ENCODE measurements at places on chromosomes 5 and 9. TPM values are rescaled to one million over a fixed set of nuclear protein-coding genes. Genes with fewer than 3 reads are reported as not detected.
A peak's percentile ranks its signal among the peaks of the same experiment; 100 is the strongest.

QRFP gene
- not detected for total RNA-seq

- no peak for DNase-seq
Measured at GRCh38 chr5:155332618-155333017, 319.1 kb downstream of the KIF4B start.

DNA sequence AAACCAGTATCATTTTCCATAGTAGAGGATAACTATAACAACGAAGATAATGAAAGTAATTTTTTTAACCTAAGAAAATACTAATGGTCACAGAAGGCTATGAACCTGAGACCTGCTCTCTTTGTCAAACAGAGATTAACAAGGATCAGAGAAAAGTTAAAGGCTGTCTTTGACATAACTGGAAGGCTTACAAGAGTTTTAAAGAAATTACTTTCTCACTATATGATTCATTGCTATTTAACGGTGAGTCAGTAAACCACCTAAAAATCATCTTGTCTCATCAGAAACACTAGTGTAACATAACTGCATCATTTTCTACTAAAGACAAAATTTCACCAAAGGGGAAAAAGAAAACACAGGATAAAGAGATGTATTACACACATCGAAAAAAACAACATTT lies 19.3 kb downstream of the MLANA start:
- DNase-seq = peak; percentile 71

CCDC69 gene
- 18.4 TPM for total RNA-seq

- no peak for DNase-seq
Measured at GRCh38 chr9:133641861-133642595, 5.9 kb downstream of the DBH start.

- DNase-seq = no peak
Measured at GRCh38 chr9:136854113-136854841, 2.1 kb downstream of the MAMDC4 start.

SLC9A3 gene
- 5.5 TPM for total RNA-seq

DNA sequence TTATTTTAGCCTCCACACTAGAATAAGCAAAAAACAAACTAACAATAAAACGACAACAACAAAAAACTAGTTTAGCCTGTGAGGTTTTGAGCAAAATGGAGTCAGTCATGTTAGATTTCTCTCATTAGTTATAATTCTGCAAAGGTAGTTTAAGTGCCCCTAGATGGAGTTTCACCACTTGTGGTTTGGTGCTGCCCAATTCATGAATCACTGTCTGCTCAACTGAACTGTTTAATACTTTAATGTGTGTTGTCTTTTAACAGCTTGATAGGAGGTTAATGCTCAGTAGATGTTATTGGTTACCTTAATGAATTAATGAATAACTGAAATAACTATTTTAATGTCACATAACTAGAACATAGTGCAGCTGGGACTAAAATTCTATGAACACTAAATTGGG lies 3.5 kb upstream of the PLAA start:
- DNase-seq = no peak

DNA sequence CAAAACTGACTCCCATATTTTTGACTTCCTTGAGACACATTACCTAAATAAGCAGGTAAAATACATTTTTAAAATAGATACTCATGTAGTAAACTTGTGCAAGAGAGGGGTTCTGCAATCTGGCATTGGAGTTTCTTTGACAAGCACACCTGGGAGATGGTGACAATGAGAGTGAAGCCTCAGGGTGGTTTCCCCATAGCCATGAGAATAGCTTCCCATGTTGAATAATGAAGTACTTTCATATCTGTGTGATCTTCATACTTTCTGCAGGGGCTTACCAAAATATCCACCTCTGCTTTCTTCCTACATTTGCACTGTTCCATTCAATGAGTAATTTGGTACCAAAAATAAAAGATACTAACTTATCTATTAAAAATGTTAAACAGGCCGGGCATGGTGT lies 44.7 kb upstream of the VCAN start:
- no peak for DNase-seq

DNA sequence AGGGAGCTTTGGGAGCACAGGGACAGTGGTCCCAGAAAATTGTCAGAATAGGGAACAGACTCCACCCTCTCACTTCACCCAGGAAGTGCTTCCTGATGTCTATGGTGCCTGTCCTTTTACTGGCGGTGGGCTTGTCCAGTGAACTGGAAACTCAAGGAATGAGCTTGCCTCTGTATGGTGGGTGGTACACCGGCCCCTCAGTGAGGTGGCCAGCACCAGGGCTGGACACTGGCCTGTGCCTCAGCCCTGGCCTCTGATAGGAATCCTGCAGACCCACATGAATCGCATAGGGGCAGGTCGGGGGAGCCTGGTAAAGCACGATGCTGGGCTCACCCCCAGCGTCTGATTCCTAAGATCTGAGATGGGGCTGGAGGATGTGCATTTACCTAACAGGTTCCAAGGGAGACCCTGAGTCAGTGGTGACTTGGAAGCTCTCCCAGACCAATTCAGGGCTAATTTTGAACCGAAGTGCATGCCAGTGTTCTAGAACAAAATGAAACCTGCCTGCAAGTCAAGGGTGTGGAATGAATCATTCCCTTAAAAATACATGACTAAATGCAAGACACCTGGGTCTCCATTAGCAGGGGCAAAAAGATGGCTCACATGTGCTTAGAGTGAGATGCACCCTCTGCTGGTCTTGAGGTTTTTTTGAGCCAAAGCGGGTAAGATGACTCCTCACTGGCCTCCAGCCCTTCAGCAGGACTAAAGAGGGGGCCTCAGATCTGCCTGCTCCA lies 178.3 kb downstream of the HSPA4 start:
- DNase-seq = peak; percentile 35

TRIM7 gene
- 12.6 TPM for total RNA-seq
